ENCODE measurements at places on chromosomes 7 and 10.

DNA sequence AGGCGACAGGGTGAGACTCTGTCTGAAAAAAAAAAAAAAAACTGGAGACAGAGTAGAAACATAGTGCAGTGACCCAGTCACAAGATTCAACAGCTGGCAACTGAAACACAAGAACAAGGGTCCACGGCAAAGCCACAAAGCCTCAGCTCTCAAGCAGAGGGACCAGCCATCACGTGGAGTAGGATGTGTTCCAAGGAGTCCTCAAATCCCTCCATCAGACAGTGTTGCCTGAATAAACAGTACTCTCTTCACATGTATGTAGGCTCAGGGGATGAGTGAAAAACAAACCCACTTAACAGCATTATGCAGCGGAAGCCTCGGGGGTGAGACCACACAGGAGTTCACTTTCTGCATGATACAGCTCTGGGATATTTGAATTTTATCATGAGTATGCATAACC is 62.0 kb downstream of the SLIT1 start:
- no peak for DNase-seq

DNA sequence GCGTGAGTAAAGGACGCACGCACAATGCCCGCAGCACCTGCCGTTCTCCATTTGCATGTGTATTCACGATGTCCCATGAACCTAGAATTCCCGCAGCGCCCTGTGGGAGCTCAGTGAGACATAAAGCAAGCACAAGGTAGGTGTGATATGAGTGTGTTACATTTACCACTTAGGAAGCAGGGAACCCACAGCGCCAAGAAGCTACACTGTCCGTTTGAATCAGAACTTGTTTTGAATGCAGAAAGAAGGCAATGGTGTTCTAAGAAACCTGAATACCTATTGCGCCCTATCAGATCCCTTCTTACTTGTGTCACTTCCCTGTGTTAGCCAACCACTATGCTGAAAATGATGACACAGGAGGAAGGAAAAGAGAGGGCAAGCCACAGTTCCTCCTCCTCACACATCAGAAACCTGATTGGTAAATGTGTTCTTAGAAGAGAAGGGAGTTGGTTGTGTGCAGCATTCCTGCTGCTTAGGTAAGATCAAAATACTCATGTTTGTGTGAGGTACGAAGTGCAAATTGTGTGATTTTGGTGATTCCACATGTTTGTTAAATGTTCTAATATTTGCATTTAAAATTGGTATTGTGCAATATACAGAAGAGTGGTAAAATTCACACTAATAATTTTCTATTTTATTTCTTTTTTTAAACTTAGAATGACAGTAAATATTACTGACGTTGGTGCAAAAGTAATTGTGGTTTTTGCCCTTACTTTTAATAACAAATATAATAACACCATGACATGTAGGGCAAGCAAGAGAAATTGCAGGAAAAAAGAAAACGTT is 185.4 kb downstream of the SEC23IP start:
- no peak for DNase-seq

DNA sequence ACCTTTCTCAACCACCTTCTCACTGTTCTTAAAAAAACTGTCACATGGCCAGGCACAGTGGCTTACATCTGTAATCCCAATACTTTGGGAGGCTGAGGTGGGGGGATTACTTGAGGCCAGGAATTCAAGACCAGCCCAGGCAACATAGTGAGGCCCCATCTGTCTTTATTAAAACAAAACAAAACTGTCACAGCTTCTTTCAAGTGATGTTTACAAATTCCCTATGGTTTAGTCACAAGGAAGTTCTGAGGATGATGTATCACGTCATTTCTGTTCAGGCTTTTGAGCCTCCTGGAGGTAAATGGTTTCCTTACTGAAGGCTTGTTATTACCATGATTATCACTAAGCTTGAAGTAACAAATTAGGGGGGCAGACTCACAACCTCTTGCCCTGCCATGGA is 186.2 kb downstream of the CFTR start:
- peak; percentile 37 for DNase-seq

GRCh38 chr7:123070702-123071286 is 75.3 kb upstream of the TAS2R16 start:
- DNase-seq: peak; percentile 71

- DNase-seq: no peak
Measured at GRCh38 chr7:49839863-49840645, 66.6 kb downstream of the VWC2 start.

GRCh38 chr10:106826716-106827115 is 337.8 kb downstream of the SORCS1 start:
- no peak for DNase-seq

GRCh38 chr10:114974625-114975024 is 36.6 kb downstream of the TRUB1 start:
- DNase-seq: no peak

DNA sequence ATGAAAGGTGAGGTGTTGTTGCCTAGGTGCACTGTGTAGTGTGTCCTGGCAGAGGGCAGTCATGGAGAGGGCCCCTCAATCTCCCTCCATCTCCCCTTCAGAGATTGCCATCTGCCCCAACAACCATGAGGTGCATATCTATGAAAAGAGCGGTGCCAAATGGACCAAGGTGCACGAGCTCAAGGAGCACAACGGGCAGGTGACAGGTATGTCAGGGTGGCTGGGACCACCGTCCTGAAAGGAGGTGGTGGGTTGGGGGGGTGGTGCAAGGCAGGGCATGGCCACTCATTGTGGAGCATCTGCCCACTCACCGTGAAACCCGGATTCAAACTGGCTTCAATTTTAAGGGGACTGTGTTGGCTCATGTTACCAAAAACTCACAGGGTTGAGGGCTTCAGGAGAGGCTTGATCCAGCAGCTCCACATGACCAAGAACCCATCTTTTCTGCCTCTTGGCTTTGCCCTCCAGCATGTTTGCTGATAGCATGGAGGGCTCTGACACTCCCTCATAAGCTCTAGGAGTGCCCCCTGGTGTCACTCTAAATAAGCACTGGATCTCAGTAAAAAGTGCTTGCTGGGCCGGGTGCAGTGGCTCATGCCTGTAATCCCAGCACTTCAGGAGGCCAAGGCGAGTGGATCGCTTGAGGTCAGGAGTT is 12.2 kb downstream of the ARPC1B start:
- peak; percentile 66 for DNase-seq

GRCh38 chr7:4928445-4928844 is 30.5 kb downstream of the MMD2 start:
- no peak for DNase-seq

DNA sequence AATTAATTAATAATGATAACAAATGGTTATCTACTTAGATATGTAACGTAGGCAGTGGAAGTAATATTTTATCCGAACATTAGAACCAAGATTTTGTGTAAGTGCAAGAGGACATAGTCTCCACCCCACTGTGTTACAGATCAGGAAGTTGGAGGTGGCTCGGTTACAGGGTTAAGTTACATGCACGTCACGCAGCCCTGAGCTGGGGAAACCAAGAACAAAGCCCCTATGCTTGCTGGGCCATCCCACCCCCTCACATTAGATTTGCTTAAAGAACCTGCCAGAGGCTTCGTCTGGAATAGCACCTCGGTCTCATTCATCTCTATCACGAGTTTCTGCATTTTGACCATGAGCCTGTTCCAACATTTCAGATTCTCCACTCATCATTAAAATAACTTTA is 214.1 kb downstream of the ADARB2 start:
- DNase-seq: no peak

DNA sequence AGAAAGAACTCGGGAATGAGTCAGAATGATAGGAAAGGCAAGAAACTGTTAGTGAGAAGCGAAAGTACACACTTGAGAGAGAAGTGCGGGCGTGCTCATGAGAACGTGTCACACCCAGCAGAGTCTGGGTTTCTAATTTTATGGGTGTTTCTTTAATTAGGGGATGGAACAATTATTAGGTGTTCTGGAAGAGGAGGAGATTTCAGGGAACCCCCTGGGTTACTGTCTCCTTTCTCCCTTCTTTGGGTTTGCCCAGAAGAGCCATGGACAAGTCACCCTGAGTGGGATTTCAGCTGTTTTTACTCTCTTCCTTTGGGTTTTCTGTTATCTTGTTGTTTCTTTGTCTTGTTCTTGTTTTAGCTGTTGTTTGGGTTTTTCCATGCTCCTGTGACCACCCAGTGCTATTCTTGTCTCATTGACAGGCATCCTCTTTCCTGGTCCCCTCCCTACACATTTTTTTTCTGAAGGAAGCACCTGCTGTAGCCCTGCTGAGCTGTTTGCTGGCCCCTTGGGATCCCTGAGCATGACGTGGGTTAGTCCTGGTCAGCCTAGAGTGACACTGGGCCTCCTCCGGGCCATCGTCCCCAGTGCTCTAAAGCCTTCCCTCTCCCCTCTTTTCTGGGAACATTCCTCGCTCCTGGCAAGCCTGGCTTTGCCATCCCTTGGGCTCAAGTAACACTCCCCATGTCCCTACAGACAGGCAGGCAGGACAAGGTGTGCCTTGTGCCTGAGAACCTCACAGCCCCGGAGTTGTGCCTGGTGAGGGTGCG is 3.5 kb downstream of the SH2D4B start:
- DNase-seq: no peak

Data from RKO (cell line).